ENCODE measurements at places on chromosomes 11 and 22.

GRCh38 chr11:833114-833791, 501 bp downstream of the CD151 start:
- no peak for DNase-seq

DNA sequence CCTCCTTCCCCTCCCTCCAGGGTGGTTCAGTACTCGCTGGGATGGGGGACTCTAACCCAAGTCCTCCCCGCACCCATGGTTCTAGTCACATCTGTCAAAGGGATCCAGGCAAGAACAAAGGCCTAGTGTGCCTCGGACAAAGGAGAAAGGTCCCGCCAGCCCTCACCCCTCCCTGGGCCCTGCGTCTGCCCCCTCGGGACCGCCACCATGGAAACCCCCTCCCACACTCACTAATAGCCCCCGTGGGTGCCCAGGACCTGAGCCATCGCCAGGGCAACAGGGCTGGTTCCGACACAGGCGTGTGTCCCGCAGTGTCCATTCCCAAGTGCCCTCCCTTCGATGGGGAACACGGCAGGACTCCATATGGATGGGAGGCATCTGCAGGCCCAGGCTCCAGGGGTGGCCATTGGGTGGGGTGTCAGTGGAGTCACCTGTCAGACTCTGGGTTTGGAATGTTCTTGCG, 5.1 kb upstream of the CARNS1 start:
- no peak for DNase-seq

DNA sequence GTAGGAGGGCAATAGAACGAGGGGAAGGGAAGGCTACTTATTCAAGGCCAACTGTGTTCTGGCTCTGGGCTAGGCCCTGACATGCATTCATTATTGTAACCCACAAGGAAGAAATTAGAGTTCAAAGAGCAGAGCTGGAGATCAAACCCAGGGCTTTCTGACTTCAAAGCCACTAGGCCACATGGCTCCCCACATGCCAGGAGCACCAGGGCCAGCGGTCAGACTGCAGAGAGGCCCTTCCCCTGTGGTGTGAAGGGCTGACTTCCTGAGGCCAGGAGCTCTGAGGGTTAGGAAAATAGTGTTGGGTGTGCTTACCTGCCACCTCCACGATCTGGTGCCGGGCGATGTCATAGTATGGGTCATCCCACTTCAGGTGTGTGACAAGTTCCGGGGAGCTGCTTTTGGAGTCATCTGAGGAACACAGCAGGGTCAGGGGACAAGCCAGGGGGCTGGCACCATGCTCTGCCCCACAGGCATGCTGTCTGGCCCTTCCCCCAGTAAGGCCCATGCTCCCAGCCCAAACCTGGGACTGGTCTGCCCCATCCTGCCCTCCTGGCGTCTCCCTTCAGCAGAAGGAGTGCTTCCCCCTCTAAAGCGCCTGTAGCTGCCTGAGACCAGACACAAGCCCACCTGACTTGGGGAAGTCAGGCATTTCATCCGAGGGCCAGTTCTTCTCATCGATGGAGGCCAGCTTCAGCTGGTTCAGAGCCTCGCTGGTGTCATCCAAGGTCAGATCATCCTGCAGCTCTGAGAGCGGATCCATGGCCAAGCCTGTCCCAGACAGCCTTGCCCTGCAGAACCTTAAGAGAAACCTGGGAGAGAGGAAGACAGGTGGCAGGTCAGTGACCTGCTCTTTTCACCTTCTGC, 4.8 kb downstream of the ARHGAP1 start:
- DNase-seq = no peak

GRCh38 chr11:3669742-3670183, 1.4 kb downstream of the CHRNA10 start:
- no peak for DNase-seq

- no peak for DNase-seq
These were observed 1337.8 kb downstream of the BRD1 start for GRCh38 chr22:48489551-48490499.

DNA sequence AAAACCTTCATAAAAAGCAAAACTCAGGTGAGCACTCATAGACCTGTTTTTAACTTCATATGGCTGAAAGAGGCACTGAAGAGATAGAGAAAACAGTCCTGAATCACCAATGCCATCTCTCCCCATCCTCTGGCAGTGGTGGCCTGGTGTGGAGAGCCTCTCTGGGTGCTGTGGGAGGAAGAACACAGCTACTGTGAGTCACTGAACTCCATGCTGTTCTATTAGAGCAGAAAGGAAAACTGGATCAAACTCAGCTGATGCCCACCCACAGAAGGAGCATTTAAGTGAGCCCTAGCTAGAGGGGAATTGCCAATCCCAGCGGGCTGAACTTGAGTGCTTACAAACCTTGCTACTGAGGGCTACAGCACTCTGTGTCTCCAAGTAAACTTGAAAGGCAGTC, 115.3 kb upstream of the SESN3 start:
- no peak for DNase-seq

- peak; percentile 76 for DNase-seq
These were observed 841 bp downstream of the RIC8A start for GRCh38 chr11:208181-208916.

- no peak for DNase-seq
These were observed 23.2 kb upstream of the YWHAH start for GRCh38 chr22:31921106-31921505.

DNA sequence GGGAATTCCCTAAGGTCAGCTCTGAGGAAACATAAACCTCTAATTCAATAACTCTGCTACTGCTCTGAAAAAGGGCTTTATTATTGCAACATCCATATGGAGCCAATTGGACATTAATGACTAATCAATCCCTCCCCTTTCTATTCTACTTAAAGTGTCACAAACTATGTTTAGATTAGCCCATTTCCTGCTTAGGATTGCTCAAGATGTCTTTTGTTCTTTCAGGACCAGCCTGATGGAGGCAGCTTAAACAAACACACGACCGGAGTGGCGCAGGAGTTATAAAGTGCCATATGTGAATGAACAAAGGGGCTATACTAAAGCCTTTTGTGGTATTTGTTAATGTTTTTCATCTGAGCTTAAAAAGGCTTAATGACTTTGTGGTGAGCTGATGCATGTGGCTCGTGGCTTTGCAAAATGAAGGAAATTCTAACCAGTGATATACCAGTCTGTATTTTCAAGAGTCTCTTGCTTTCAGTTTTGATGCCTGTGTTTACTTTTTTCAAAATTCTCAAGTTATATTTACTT, 354.4 kb downstream of the SOX6 start:
- DNase-seq = no peak

- DNase-seq = no peak
These were observed 26.4 kb downstream of the APOL3 start for GRCh38 chr22:36134182-36134581.

GRCh38 chr11:38460429-38460828, 1862.4 kb upstream of the RAG2 start:
- no peak for DNase-seq
